HS-27A (cell line): ENCODE measurements at places on chromosomes 3 and 15.
A peak's percentile ranks its signal among the peaks of the same experiment; 100 is the strongest.

- no peak for DNase-seq
Observed at GRCh38 chr3:39398700-39399099, 7.8 kb upstream of the RPSA start.

- no peak for DNase-seq
Observed at GRCh38 chr3:58529516-58530353, 7.3 kb downstream of the ACOX2 start.

- no peak for DNase-seq
Observed at GRCh38 chr3:138332472-138333073, 2.9 kb upstream of the NME9 start.

GRCh38 chr15:51403072-51403878 is 61.8 kb downstream of the GLDN start:
- DNase-seq = peak; percentile 12

- no peak for DNase-seq
Observed at GRCh38 chr3:133958071-133958805, 62.6 kb upstream of the RAB6B start.

DNA sequence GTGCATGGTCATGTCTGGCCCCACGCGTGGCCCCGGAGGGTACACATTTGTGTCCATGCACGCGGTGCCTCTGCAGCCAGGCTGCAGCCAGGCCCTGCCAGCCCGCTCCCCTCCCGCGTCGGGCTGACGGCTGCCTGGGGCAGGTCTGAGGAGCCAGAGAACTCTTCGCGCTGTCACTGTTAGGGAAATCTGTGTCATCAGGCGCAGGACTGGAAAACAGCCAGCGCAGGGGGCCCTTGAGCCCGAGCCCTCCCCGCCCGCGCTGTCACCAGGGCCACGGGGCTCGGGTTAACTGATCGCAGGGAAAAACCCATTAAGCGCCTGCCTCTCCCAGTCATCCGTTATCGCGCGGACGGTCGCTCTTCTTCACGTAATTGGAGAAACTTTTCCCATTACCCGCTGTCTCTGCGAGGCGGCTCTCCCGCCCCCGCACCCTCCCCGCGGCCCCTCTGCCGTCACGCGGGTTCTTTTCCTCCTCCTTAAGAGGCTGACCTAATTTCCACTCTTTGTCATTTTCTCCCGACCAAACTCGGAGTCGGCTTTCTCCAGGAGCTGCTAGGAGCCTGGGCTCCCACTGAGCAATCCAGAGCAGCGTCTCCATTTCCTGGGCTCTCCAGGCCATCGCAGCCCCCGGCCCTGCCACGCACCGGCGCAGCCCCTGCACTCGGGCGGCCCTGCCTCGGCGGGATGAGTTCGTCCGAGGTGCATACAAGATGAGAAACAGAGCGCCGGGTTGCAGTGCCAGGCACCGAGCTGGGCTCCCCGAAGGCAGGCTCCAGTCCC is 57.5 kb upstream of the PRR23E start:
- DNase-seq = no peak

GRCh38 chr3:126961791-126962461 is 21.0 kb upstream of the PLXNA1 start:
- no peak for DNase-seq

DNA sequence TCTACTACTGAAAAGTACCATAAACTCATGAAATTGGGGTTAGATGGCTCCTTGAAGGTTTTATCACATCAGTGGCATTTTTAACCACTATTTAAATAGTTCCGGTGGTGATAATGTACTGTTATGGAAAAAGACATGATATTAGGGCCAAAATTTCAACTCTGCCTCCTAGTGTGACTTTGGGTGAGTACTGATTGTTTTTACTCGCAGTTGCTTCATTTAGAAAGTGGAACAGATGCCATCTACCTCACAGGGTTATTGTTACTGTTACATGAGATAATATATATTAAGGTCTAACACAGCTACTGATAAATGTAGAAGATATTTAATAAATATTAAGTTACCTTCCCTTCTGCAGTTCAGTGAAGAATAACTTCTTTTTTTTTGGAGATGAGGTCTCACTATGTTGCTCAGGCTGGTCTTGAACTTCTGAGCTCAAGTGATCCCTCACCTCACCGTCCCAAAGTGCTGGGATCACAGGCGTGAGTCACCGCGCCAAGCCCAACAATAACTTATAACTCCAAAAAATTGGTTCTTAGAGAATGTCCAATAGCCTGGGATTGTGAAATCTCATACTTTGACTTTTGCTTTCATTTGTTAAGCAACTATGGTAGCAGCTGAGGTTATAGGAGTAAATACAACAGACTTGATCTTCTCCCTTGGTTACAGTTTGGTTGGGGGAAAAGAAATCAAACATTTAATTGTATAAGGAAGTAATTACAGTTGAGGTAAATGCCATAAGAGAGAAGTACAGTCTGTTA is 48.3 kb downstream of the MEF2A start:
- no peak for DNase-seq

DNA sequence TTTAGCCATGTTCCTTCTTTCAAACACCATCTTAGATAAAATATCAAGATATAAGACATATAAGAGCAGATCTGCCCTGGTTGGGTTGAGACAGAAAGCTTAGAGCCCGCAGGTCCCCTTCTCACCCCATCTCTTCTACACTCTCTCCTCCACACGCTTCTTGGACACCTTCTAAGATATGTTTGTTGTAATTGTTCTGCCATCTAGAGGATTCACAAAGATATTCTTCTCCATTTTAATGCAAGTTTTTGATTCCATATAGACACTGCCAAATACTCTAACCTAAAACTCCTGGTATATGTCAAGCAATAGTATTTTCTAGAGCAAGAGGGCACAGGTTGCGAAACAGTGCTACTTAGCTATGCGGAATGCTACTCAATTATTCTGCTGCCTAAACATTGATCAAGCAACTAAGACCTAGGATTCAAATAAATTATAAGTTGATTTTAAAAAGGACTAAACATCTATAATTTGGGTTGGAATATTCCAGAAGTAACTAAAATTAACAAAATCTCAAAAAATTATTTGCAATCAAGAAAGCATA is 6.8 kb downstream of the CHRM5 start:
- DNase-seq = no peak

- peak; percentile 34 for DNase-seq
Observed at GRCh38 chr3:142272200-142272891, 47.0 kb upstream of the GK5 start.

DNA sequence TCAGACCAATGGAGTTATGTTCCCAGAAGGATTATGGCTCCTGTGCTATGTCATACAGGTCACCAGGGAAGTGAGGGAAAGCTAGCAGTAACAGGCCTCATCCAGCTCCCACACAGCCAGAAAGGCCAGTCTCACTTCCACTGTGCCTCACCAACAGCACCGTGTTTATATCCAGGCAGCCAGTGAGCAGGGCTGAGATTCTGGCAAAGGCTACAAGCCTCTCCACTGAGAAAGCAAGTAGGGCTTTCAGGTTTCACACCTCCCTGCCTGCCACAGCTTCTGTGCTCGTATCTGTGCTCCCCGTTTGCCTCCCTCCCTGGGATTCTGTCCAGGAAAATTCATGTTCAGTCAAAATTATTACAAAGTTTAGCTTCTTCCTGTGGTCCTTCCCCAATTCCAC is 14.9 kb upstream of the CFAP20DC start:
- no peak for DNase-seq

- no peak for DNase-seq
Observed at GRCh38 chr15:36472672-36473071, 106.8 kb upstream of the CDIN1 start.

DNA sequence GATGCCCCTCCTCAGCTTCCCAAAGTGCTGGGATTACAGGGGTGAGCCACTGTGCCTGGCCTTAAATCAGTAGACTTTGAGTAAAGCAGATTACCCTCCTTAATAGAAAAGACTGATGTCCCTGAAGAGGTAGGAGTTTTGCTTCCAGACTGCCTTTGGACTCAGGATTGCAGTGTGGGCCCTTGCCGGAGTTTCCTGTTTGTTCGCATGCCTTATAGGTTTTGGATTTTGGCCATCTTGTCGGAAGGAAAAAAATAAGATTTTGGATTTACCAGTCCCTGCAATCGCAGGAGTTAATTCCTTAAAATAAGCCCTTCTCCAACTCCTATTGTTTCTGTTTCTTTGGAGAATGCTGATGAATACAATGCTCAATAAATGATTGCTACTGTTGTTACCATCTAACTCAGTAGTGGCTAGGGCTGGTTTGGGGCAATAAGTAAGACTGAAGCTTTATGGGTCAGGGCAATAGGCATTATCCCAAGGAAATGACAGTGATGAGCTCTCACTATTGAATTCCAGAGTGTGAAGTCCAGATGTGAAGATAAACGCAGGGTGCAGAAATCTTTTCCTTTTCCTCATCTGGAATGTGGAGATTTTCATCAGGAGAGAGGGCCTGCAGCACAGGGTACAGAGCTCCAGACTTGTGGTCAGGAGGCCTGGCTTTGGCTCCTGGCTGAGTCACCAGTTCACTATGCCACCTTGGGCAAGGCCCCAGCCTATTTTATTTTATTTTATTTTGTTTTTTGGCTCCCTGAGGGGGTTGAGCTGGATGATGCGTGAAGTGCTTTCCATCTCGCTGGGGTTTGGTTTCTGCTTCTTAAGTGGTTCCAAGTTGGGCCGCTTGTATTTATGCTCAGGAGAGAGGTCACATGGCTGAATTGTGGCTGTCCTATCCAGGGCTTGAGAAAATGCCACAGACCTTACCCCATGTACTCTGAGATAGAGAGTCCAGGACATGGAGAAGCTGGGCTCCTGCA is 25.3 kb downstream of the FOXL2 start:
- peak; percentile 81 for DNase-seq

DNA sequence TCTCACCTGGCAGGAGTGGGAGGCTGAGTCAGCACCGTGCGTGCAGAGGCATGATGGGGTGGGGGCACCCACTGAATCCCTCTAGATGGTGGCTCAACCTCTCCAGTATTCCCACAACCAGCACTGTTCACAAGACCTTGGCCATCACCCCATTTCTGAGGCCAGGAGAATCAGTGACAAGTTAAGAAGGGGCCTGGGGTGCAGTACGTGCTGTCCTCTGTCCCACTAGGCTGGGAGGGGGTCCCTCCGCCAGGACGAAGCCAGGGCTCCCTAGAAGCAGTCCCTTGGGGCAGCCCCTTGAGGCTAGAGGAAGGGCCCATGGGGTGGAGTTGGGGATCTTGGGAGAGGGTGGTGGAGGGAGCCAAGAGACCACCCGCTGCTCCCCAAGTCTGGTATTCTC is 4.8 kb downstream of the MYL3 start:
- DNase-seq = no peak

DNA sequence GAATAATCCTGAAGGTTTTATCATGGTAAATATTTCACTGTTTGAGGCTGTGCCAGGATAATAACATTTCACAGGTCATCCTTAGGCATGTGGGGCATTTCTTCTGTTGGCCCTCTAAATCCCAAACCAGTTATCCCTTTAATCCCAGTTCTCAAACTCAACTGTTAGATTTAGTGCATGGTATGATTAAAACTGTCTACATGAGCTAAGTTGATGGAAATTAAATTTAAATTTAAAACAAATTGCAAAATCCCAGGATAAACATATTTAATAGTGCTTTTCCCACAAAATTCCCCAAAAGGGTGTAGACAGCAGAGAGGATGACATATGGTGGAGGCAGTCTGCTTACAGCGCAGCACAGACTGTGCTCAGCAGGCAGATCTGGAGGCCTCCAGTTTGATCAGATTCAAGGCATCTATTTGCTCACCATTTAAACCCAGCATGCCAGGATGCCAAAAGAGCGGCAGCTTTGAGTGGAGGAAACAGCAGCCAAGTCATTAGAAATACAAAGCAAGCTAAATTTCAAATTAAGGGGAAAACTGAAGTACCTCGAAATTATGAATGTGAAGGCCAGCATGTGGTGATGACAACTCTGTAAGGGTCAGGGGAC is 325.8 kb downstream of the KCNH8 start:
- DNase-seq = no peak

GRCh38 chr3:108455212-108455705 is 55.1 kb downstream of the MYH15 start:
- no peak for DNase-seq

DNA sequence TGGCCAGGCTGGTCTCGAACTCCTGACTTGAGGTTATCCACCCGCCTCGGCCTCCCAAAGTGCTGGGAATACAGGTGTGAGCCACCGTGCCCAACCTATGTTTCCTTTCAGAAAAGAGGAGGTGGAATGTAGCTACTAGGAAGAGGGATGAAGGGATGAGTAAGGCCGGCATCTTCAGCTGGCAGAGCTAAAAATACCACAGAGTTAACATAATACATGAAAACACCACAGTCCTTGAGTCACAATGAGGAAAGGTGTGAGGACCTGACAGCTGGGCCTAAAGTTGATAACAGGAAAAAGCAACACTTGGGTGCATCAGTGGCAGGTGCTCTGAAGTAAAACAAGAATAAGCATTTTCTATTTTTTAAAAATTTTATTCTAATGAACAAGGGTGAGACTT is 392.2 kb downstream of the DIPK2A start:
- DNase-seq = no peak

DNA sequence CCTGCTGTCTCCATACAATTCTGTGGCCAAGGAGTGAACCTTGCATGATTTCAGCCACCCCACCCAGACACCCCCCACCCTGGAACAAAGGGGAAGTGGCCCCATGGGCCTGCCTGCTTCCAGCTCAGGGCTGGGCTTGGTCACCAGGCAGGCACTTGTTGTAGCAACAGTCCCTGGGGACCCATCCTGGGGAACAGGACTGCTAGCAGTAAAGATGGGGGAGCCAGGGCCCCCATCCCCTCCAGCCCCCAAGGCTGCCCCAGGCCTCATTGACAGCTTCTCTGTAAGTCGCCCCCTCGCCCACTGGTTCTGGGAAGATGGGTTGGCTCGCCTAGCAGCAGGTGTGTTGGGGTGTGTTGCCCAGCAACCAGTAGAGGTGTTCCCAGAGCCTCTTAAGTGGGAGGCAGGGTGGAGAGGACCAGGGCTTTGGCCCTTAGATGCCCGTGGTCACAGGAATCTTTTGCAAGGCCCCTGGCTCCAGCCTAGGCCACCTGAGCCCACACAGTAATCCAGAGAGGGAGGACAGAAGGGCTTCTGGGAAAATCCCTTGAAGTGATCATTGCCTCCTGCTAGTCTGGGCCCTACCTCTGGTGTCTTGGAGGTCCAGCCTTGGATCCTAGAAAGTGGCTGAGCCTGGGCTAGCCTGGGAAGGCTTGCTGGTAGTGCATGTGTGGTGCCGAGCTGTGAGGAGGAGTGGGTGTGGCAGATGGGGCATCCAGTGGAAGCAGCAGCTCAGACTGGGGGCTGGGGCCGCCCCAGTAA is 48.9 kb downstream of the CYP11A1 start:
- peak; percentile 39 for DNase-seq

- no peak for DNase-seq
Observed at GRCh38 chr15:96038650-96039049, 291.9 kb upstream of the NR2F2 start.

DNA sequence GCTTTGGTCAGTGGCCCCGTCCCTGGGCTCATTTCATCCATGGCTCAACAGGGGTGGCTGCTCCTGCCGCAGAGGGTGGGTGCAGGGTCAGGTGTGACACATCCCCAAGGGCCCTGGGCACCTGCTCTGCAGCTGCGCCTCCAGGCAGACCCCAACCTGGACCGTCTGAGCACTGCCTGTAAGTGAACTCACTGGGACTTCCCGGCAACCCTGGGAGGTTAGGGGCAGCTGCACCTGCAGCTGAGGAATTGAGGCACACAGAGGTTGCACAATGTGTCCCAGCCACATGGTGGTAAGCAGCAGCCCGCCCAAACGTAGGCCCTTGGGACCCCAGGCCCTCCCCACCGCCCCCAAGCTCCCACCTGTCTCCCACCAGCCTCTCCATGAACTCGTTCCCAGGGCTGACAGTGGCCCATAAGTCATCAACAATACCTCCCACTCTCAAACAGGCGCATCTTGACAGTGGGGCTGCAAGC is 55.1 kb downstream of the PLXNA1 start:
- DNase-seq = no peak

- DNase-seq = no peak
Observed at GRCh38 chr3:25097023-25097422, 331.0 kb upstream of the RARB start.
